SW 1271 (cell line): ENCODE measurements at places on chromosomes 3 and 15.

DNA sequence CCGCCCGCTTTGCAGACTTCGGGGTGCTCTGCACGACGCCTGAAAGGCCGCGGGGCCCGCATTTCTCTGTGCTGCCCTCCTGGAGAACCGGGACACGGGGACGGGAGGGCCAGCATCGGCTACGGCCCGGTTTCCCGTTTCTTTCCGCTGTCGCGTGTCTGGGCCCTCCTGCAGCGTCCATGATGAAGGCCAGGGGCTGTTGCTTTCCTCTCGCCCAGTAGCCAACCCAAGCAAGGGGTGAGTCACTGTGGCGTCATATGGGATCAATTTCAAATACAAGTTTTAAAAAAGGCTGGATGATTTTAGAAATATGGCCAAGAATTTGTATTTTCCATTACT lies 435 bp downstream of the SLC35G2 start:
- DNase-seq, result no peak

- no peak for DNase-seq
These were observed 352 bp downstream of the CHRD start for GRCh38 chr3:184380185-184380626.

- DNase-seq, result no peak
These were observed 92.0 kb downstream of the TMEM108 start for GRCh38 chr3:133130168-133130567.

GRCh38 chr3:111284503-111285183 lies 213.0 kb downstream of the NECTIN3 start:
- DNase-seq, result no peak

- no peak for DNase-seq
These were observed 6.6 kb downstream of the P4HTM start for GRCh38 chr3:48996640-48997039.

GRCh38 chr3:65867463-65868210 lies 171.1 kb downstream of the MAGI1 start:
- no peak for DNase-seq

- DNase-seq, result peak; percentile 18
These were observed at the start of gene ESYT3 for GRCh38 chr3:138434276-138434874. Gene ESYT3 (plus strand): TSS chr3:138434616. CDS start chr3:138434799, 183 bp downstream.
